ENCODE measurements at places on chromosomes 2 and 18. TPM values are rescaled to one million over a fixed set of nuclear protein-coding genes. Genes with fewer than 3 reads are reported as not detected.
A peak's percentile ranks its signal among the peaks of the same experiment; 100 is the strongest.

Gene CAB39
- 69.7 TPM for polyA plus RNA-seq

DNA sequence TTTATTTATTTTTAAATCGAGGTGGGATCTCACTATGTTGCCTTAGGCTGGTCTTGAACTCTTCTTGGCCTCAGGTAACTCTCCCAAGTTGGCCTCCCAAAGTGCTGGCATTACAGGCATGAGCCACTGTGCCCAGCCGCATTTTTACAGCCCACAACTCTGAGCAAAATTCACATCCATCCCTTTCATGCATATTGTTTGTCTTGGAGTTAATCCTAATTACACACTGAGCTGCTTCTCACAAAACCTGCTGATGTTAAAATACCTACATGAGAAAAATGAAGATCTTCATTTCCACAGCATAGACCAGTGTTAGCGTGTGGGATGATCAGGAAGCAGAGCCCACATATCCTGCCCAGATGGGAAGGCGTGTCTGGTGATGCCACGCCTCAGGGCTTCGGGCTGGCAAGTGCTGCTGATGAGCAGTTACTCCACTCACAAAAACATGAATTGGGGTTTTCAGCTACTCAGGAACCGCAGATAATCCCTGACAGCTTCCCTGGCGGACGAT, 14.6 kb downstream of the ITGB1BP1 start:
- DNase-seq, result no peak

Gene NEU2
- polyA plus RNA-seq, result not detected

Gene CEP192
- 20.4 TPM for polyA plus RNA-seq

GRCh38 chr2:8196316-8196715, 485.5 kb upstream of the ID2 start:
- no peak for DNase-seq

- DNase-seq, result peak; percentile 83
Measured at GRCh38 chr2:228669690-228670089, 488.2 kb upstream of the SPHKAP start.

Gene SETBP1
- polyA plus RNA-seq, result 16.0 TPM

Gene OR6B2
- polyA plus RNA-seq, result not detected

- DNase-seq, result no peak
Measured at GRCh38 chr2:3146772-3147650, 230.6 kb downstream of the EIPR1 start.

Gene GPR35
- polyA plus RNA-seq, result 1.2 TPM

- DNase-seq, result no peak
Measured at GRCh38 chr2:135124924-135125886, 73.1 kb downstream of the RAB3GAP1 start.

DNA sequence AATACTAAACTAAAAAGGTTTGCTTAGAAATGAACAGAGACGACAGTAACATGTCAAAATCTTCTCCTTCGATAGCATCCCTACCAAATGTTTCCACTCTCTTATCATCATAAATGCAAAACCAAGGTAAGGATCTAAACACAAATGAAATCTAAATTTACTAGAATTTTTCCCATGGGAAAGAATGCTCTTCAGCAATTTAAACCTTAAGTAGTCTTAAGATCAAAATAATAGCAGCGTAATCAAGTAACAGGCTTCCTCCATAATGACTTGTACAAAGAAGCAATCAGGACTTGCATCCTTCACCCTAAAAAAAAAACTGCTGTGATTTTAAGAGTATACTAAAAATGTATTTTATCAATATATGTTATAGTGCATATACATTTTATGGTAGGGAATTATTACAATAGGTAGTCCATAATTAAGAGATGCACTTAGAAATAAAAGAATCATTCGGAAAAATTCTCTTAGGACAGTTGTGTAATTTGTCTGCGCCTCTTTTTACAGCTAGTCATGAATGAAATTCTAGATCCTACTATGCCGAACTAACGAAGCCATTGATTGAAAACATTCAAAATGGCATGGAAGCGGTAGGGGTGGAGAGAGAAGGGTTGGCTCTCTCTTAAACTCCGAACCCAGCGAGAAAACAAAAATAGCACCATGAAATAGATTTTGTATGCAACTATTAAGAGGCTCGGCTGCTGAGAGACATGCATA, 1.3 kb downstream of the PGAP1 start:
- peak; percentile 32 for DNase-seq

DNA sequence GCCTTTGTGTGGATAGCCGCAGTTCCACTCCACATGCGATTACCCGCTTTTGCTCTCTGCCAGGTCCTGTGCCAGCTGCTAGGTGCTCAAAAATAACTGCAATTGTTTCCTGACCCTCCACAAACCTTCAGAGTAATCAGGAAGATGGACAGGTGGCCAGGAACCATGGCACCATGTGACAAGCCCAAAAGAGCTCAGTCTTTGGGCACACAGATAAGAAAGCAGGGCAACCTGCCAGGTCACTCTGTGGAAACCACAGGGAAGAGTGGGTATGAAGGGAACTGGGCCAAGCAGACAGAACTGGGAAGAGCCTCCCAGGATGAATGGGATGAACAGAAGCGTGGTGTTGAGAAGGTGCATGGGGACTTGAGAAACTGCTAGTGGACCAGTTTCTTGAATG, 79.4 kb upstream of the AGAP1 start:
- DNase-seq, result no peak

DNA sequence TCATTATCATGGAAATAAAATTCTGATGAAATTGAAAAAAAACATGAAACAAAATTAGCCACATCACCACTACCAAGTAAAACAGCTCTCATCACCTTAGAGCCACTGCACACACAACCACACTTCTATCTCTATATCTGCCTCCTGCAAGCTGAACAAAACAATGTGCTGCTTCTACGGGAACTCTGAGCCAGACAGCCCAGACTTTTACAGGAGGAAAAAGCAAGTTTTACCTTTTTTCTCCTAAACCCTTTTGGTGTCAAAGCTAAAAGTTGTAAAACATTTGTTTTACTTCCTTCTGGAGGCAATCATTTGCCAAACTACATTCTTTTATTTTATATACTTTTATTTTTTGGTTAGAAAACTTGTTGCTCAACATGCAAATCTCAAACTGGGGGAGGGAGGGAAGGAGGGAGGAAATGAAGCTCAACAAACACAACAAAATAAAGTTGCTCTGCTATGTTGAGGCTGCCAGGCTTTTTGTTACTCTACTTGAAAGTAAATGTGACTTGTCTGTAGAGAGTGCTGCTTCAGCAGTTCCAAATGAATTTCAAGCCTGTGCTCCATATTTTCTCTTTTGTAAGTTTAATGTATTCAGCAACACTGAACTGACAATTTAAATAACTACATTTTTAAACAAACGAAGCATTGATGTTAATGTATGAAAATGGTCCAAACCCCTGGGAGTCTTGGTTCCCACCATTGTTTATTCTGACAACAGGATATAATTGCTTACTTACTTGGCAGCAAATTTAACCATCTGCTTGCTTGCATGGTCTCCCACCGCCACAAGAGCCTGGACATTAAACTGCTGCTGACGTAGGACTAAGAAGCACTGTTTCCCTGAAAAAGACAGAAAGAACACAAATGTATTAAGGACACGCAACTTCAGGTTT, 24.5 kb downstream of the DARS1 start:
- DNase-seq, result peak; percentile 46

Gene SLC16A14
- polyA plus RNA-seq, result 3.1 TPM

Gene RFX8
- 1.5 TPM for polyA plus RNA-seq

GRCh38 chr2:228066126-228066798, 115.2 kb downstream of the SPHKAP start:
- DNase-seq, result no peak

GRCh38 chr18:62827397-62827796, 112.1 kb downstream of the PHLPP1 start:
- DNase-seq, result no peak

GRCh38 chr2:233498126-233498525, 68.5 kb downstream of the USP40 start:
- DNase-seq, result no peak

GRCh38 chr2:118878531-118879149, 31.2 kb upstream of the EN1 start:
- DNase-seq, result no peak

Measured in muscle of arm (tissue), 14 donors.